ENCODE measurements at places on chromosomes 2 and 18. TPM values are rescaled to one million over a fixed set of nuclear protein-coding genes. Genes with fewer than 3 reads are reported as not detected.

Gene KCNS3
- 2.5 TPM for total RNA-seq

Gene IL36G
- not detected for total RNA-seq

DNA sequence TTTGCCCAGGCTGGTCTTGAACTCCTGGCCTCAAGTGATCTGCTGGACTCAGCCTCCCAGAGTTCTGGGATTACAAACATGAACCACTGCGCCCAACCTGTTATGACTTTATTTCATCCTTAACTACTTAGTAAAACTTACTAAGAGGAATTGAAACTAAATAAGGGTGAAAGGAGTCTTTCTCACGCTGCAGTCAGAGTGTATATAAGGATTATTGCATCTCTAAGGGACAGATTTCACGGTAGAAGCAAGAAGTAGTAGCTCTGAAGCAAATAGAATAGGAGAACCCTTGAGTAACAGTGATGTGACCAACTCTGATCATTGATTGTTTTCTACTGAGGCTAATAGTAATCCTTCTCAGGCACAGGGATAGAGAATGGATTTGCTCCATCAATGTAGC, 960.1 kb downstream of the CPS1 start:
- no peak overlapping the region for H3K4me3 ChIP-seq
- no peaks in the 10 kb centered on the region for H3K27me3 ChIP-seq
- H3K4me1 ChIP-seq = no peaks in the 10 kb centered on the region
- H3K27ac ChIP-seq = no peak overlapping the region
- no peaks in the 10 kb centered on the region for H3K36me3 ChIP-seq

DNA sequence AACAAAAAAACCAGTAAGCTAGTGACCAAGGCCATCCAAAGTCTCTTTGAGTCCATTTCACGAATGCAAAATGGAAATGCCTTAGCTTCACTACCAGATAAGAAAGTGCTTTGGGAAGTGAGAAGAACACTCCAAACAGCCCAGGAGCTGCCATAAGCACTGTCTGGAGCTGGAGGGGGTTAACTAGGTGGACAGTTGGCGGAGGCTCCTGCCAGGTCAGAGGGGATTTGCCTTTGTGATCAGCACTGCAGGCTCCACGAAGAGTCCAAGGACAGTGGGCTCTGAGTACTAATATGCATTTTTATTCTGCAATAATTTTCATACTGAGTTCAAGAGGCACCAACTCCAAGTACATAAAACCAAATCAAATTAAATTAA, 233.3 kb upstream of the SMAD2 start:
- H3K4me3 ChIP-seq = no peak overlapping the region
- no peaks in the 10 kb centered on the region for H3K27me3 ChIP-seq
- no peaks in the 10 kb centered on the region for H3K4me1 ChIP-seq
- no peak overlapping the region for H3K27ac ChIP-seq

GRCh38 chr2:167200019-167200418, 311.7 kb downstream of the XIRP2 start:
- H3K36me3 ChIP-seq = no peaks in the 10 kb centered on the region
- H3K4me3 ChIP-seq = no peak overlapping the region
- no peak for DNase-seq
- H3K4me1 ChIP-seq = no peaks in the 10 kb centered on the region

- peaks cover 2% of the 10 kb centered on the region for H3K27me3 ChIP-seq
- no peaks in the 10 kb centered on the region for H3K36me3 ChIP-seq
- DNase-seq = no peak
Observed at GRCh38 chr2:168424971-168425370, 31.1 kb upstream of the CERS6 start.

- H3K36me3 ChIP-seq = no peaks in the 10 kb centered on the region
- H3K4me1 ChIP-seq = peaks cover 4% of the 10 kb centered on the region
- H3K27me3 ChIP-seq = no peaks in the 10 kb centered on the region
- peak; percentile 4 for DNase-seq
Observed at GRCh38 chr2:239880396-239880795, 144.7 kb downstream of the NDUFA10 start.

DNA sequence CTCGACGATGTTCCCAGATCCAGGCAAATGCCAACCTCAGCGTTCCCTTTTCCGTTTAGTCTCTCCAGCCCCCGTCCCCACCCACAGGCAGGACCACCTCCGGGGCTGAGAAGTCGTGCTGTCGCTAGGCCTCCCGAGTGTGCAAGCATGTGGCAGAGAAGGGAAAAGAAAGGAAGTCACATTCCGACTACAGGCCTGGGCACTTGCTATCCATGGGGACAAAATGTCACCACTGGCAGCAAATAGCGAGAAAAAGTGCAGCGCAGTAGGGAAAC, 420 bp downstream of the PIGN start:
- peak overlapping the region; percentile 95 for H3K4me3 ChIP-seq
- no peak for DNase-seq
- peaks cover 23% of the 10 kb centered on the region for H3K36me3 ChIP-seq

DNA sequence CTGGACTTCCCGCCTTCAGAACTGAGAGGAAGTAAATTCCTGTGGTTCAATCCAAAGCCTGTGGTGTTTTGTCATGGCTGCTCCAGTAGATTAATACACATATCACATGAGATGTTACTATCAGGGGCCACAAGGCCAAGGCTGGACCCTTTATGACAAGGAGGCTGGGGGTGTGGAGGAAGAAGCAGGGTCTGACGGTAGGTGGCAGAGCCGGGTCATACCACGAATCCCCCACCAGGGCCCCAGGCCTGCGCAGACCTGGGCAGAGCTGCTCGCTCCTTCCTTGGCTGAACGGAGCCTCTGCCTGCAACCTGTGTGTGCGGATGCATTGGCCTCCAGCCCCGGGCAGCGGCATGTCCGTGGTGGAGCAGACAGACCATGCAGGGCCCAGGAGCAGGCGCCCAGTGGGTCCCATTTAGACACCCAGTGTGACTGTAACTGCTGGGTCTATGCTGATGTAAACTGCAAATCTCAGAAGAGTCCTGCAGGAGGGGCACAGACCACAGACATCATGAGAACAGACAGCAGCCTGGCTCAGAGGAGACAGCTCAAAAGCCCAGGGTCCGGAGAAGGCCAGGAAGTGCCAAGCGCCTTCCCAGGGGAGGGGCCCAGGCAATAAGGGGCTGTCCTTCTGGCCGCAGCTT, 155.2 kb downstream of the PXDN start:
- no peak overlapping the region for H3K27ac ChIP-seq
- H3K4me1 ChIP-seq = no peaks in the 10 kb centered on the region
- no peak overlapping the region for H3K4me3 ChIP-seq
- DNase-seq = no peak
- H3K27me3 ChIP-seq = no peaks in the 10 kb centered on the region
- H3K36me3 ChIP-seq = no peaks in the 10 kb centered on the region

DNA sequence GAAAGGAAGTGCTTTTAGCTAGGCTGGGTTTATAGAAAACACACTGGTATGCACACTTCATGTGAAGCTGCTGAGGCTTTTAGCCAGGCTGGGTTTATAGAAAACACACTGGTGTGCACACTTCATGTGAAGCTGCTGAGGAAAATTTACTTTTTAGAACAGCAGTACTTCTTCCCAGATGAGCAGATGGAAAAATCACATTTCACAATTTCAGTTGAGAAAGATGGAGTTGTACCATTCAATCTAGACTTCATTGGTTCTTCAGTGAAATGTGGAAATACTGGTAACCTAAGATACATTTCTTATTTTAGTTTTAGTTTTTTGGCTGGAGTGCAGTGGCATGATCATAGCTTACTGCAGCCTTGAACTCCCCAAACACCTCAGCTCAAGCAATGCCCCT, 11.1 kb downstream of the SNTG2 start:
- no peak overlapping the region for H3K4me3 ChIP-seq
- 0 out of 2 replicates have a peak, but pooled peaks cover 3% of the 10 kb centered on the region for H3K4me1 ChIP-seq
- no peak overlapping the region for H3K27ac ChIP-seq
- H3K27me3 ChIP-seq = no peaks in the 10 kb centered on the region

Data from Karpas-422 (cell line).